ENCODE measurements at places on chromosomes 11 and 22.

- DNase-seq = no peak
Observed at GRCh38 chr11:122695076-122695615, 39.6 kb downstream of the UBASH3B start.

- DNase-seq = no peak
Observed at GRCh38 chr11:57776577-57777210, 15.1 kb downstream of the CTNND1 start.

GRCh38 chr11:4682623-4683419, 14.8 kb downstream of the OR51E2 start:
- no peak for DNase-seq

DNA sequence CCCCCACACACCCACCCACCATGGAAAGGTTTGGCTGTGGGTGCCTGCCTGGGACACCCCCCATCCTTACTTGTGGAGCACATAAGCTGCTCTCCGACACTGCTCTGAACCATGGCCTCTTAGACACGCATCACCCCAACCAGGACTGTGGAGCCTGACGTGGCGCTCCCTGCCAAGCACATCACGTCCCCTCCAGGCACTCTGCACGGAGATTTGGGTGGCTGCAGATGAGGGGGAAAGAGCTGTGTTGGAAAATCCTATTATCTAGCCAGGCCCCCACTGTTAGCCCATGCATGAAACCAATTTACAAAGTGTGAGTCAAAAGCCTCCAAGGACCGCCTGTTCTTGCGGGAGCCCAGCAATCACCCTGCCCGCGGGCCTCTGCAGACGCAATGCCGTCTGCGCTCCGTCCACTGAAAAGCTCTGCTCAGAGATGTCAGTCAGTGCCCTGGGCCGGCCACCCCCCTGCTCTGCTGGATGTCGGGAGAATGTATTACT, 163.4 kb upstream of the NECTIN1 start:
- no peak for DNase-seq

- no peak for DNase-seq
Observed at GRCh38 chr11:65442842-65443331, 20.3 kb downstream of the NEAT1 start.

GRCh38 chr11:1030086-1030485, 6.4 kb downstream of the MUC6 start:
- DNase-seq = no peak

GRCh38 chr11:10779086-10779485, 28.0 kb downstream of the CTR9 start:
- DNase-seq = no peak

Measured in HuH-7.5 (cell line).